NCI-H187 (cell line): ENCODE measurements at places on chromosomes 3 and 15.

GRCh38 chr3:190249414-190249813, 72.8 kb downstream of the CLDN1 start:
- no peak for DNase-seq

DNA sequence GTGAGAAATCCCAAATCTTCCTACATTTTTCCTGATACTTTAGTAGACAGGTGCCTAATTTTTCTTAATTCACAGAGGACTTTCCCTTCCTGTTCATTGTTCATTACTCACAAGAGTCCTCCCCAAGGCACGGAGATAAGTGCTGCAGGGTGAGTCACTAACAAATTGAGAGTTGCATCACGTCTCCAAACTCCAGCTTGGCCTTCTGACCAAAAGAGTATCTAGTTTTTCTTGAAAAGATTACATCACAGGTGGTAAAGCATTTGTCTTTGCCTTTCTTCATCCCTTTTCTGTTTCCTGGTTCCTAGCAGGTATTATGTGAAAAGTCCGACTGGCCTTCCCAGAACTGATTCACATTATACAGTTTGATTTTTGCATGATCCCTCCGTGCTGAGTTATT, 24.9 kb upstream of the RASGRP1 start:
- no peak for DNase-seq

- DNase-seq, result no peak
These were observed 26.2 kb downstream of the IFT80 start for GRCh38 chr3:160372780-160373179.

GRCh38 chr3:192331749-192332385, 395.5 kb downstream of the FGF12 start:
- no peak for DNase-seq

- DNase-seq, result no peak
These were observed 768.5 kb upstream of the CFAP20DC start for GRCh38 chr3:59818033-59818918.

DNA sequence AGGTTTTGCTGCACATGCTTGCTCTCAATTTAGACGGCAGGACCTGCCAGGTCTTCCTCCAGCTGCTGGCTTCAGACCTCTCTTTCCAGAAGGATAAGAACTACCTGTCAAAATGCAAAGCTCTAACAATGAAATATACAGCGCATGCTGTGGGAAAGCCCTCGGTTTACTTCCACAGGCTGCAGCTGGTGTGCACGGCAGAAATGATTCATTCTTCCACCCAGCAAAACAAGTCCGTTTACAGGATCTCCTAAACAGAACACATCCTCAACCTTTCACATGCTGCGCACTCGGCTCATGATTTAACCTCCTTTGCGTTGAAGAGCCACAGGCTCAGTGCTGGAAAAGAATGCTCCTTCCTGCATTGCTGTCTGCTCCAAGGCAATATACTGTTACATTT, 92.4 kb upstream of the WNT5A start:
- DNase-seq, result no peak

DNA sequence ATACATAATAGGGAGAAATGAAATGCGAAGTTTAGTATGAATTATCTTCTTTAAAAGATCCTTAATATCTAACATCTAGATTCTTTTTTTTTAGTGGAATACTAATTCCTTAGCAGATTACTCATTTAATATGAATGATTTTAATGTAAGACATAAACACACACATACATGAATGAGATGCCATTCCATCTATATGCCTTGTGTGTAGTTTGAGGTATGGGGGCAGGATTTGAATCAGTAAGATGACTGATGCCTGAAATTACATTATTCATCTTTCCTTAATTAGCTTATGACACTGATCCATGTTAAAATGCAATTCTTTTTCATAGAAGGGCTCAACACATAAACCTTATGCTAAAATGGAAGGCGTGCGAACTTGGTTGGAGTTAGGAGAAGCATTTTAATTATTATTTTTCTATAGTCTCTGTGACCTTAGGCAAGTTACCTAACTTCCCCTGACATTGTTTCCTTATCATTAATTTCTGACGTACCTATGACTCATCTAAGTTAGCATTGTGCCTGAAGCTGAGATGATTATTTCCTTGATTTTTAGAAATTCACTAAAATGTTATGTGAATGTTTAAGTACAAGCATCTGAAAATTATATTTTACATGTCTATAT, 10.8 kb upstream of the BNIP2 start:
- no peak for DNase-seq

- no peak for DNase-seq
These were observed 47.0 kb upstream of the HERC1 start for GRCh38 chr15:63880744-63881143.

- DNase-seq, result no peak
These were observed 9.2 kb upstream of the TMEM212 start for GRCh38 chr3:171833789-171834460.

- no peak for DNase-seq
These were observed 29.0 kb downstream of the ANP32A start for GRCh38 chr15:68791431-68792283.

- no peak for DNase-seq
These were observed 75.2 kb downstream of the EOMES start for GRCh38 chr3:27646896-27647295.

- no peak for DNase-seq
These were observed 56.8 kb downstream of the STARD9 start for GRCh38 chr15:42632105-42632675.

DNA sequence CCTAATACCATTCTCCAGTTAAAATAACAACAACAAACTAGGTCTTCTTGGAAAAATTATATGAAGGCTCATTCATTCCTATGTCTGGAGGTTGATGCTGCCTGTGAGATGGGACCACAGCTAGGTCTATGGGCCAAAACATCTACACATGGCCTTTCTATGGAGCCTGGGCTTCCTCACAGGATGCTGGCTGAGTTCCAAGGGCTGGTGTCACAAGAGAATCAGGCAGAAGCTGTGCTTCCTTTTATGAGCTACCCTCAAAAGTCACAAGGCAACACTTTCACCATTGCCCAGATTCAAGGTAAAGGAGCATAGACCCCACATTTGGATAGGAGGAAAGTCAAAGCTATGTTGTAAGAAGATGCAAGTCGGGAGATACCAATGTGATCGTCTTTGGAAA, 4.6 kb upstream of the RTP2 start:
- DNase-seq, result no peak

GRCh38 chr3:38644016-38644661, 5.3 kb downstream of the SCN5A start:
- no peak for DNase-seq

DNA sequence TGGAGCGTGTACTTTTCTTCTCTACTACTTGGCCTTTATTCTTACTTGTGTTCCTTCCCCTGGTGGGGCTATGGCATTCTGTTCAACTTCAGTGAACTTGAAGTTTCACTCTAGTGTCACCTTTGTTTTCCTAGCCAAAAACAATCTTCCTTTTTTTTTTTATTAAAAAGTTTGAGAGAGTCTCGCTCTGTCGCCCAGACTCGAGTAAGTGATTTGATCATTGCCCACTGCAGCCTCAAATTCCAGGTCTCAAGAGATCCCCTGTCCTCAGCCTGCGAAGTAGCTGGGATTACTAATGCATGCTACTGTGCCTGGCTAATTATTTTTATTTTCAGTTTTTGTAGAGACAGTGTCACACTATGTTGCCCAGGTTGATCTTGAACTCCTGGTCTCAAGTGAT, 124.8 kb downstream of the SST start:
- DNase-seq, result no peak

GRCh38 chr3:16295298-16295890, 30.4 kb downstream of the OXNAD1 start:
- DNase-seq, result no peak

DNA sequence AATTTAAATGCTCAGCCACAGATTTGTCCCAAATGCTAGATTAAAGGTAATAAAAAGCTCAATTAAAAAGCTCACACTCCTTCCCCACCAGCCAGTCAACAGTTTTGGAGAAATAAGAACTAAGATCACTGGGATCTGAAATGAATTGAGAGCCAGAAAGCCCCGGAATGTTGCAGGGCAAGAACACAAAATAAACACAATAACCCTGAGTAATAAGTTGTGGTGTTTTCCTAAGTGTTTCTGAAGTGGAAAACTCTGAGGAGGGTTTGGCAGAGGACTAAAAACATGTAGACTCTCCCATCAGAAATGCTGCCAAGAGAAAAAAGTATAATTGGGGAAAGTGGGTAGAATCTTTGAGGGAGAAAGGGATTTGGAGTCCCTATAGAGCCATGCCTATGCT, 127.8 kb downstream of the ABI3BP start:
- DNase-seq, result no peak

DNA sequence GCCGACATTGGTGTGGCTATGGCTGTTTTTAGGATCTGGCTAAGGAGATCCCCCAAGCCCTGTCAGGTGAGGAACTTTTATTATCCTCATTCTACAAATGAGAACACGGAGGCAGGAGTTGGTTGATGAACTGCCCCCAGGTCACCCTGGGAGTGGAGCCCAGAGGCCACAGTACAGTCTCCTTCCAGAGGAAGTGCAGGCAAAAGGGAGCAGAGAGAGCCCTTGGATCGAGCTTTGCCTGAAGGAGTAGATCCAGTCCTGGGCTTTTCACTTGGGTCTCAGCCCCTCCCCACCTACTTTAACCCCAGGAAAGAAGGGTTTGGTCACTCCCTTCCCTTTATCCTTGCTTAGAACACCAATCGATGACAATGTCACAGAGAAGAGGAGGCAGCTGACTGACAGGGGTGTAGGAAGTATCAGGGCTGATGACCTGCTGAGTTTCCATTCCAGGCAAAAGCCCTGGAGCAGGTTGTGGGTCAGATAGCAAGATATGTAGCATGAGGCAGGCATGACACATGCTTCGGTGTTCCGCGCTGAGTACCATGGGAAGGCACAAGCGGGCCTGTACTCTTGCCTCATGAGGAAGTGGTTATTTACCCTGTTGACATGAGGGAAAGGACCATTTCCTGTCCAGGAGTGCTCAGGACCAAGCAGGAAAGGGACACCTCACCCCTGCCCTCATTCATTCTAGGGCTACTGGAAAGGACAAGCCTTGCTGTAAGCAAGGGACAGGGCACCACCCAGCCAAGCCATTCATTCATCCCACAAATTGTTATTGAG, 5.8 kb upstream of the PLA2G4D start:
- no peak for DNase-seq

DNA sequence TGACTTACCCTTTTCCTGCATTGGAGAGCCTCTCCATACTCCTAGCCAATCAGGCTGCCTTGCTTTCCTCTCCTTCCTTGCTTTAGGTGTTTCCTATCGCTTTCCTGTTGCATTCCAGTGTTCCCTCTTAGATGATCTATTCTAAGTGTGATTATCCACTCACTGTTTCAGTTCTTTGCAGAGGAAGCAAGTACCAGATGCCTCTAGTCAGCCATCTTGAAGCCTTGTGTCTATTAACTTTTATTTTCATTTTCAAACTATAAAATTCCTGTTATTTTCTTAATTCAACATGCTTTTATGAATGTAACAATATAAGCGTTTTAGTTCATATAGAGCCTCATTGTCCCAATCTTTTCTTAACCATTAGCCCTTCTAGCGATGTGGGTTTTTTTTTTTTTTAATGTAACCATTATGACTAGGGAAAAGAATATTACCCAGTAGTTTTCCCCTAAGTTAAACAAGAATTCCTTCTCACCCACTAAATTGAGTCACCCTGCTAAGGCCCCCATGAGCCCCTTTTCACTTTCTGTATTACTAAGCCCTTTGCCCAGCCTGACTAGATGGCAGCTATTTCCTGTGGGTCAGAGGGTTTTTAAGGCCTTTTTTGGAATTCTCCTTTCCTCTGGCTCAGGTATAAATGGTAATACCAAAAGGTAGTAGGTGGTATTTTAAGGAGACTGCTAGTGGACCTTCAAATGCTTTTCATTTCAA, 229.4 kb upstream of the CTNNB1 start:
- DNase-seq, result no peak

DNA sequence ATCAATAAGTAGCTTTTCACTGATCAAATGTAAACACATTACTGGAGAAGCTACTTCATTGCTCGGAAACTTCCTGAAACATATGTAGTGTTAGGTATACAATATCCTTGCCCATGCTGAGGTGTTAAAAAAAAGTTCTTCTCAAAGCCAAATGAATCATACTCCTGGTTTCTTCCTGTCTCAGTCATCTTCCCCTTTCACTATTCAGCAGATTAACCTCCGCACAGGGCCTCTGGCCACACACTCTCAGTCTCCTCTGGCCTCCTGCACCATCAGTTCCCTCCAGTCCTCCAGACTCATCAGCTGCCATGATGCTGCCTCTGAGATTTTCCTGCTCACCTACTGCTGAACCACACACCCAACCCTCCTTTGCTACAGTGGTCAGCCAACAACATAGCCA, 70.5 kb upstream of the BOC start:
- no peak for DNase-seq

GRCh38 chr15:80174017-80174746, 21.4 kb downstream of the FAH start:
- no peak for DNase-seq

DNA sequence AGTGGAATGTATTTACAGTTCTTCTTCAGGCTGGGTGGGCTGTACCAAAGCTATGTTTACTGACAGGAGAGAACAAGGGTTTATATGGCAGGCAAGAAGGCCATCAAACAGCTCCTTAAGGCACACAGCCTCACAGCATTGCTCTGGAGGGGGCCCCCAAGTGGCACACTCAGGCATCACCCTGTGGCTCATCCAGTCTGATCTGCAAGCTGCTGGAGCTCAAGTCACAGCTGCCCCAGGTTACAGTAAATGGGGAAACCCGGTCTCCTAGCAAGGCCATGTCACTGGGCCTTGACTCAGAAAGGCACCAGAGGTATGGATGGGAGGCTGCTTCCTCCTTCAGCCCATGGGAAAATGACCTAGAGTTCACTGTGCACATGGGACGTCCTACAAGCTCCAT, 67.5 kb downstream of the TFG start:
- DNase-seq, result no peak

DNA sequence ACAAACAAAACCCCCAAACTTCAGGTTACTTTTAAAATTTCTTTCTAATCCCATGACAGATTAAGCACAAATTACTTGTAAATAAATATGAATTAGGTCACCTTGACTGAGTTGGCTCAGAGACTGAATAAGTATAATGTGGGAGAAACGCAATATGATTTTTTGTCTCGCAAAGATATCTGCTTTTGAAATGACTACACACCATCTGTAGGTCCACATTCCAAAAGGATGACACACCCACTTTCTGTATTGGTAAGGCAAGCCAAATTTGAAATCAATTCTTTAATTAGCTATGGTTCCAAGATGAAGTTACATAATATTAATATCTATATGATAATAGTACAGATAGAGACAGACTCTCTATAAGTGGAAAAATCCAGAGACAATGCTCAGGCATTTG, 66.9 kb upstream of the CSPG5 start:
- no peak for DNase-seq

GRCh38 chr3:47359323-47359722, 21.5 kb upstream of the PTPN23 start:
- no peak for DNase-seq

DNA sequence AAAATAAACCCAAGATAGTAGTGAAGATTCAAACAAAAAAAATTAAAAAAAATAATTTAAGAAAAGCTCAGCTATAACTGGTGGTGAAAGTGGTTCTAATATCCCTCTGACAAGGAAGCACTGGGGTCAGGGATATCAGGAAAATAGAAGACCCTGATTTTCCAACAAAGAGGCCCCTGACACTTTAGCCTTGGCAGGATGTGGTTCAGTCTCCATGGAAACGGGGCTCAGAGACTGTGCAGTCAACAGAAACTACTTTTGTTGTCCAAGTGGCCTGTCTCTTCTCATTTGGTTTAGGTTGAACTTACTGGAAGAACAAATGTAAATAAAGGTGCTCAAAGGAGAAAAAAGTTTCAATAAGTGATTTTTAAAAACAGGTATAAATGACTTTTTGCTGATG, 27.2 kb downstream of the INTS14 start:
- DNase-seq, result no peak

- no peak for DNase-seq
These were observed 25.2 kb downstream of the EOMES start for GRCh38 chr3:27696906-27697305.
